Astrocyte of the cerebellum (primary cell): ENCODE measurements at places on chromosomes 5 and 9.
A peak's percentile ranks its signal among the peaks of the same experiment; 100 is the strongest.

DNA sequence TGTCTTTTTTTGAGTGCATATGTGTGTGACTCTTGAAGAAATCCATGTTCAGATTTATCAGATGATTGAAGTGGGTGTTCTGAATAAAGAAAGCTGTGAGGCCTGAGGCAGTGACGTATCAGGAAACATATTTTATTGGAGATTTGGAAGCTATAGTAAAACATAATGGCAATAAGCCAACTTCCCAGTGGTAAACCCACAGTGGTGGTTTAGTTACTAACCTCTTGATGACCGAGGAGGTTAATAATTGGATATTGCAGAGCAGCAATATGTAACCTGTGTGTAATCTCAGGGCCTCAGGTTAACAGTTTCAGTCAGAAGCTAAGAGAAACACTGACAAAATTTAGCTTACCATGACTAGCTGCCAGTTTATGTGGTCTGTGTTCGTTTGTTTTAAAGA lies 6.9 kb downstream of the RGMB start:
- DNase-seq: no peak

GRCh38 chr9:14538526-14538925 lies 154.7 kb downstream of the ZDHHC21 start:
- DNase-seq: no peak

DNA sequence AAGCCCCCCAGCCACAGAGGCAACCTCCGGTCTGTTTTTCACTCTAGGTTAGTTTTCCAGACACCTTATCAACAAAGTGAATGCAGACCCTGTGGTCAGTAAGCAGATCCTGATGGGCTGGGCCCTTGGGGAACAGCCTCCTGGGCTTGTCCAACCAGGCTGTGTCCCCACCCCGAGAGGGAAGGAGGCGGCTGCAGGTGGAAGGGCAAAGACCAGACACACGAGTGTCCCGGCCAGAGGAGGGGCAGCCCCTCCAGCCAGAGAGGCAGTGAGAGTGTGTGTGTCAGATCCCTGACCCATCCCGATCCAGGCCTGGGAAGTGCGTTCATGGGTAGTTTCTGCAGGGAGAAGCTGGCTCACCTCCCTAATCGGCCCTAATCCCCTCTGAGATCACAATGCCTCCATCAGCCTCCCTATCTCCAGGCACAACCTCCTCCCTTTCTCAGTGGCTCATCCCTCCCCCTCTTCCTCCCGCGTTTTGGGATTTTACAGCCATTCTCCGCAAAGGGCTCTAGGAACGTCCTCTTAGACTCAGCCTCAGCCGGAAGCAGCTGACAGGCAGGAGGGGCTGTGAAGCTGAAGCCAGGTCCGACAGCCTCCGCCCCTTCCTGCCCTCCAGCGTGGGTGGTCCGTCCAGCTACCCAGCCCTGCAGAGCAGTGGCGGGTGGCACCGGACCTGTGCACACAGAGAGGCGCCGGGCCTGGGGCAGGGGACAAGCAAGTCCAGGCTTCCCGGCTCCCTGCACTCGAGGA lies 9.7 kb downstream of the SLC12A7 start:
- no peak for DNase-seq

DNA sequence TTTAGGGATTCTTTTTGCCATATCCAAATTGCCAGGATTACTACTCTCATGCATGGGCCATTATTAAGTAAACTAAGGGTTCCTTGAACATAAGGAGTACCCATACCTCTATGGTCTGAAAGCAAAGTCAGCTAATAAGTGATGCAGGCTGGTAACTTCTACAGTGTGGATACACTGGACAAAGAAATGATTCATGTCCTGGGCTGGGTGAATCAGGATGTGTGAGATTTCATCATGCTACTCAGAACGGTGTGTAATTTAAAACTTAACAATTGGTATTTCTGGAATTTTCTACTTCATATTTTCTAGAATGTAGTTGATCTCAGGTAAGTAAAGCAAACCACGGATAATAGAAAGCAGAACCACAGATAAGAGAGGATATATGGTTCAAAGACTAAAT lies 428.8 kb downstream of the CHSY3 start:
- DNase-seq: peak; percentile 29

DNA sequence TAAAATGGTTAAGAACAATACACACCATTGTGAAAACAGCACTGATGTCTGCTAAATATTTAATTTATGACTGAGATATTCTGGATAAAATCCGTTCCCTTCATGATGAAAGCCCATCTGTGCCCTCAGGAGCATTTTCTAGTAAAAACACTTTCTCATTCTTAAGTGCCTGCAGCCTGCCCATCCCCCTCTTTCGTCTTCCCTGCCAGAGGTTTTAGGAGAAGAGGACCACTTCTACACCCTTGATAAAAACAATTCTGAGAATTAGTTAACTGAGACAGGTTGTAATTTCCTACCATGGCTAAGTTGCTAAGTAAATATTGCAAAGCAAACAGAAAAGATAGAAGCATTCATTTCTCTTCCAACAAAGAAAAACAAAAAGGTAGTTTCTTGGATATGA lies 272.6 kb downstream of the ATPSCKMT start:
- DNase-seq: no peak

GRCh38 chr9:109481856-109482255 lies 16.3 kb downstream of the PTPN3 start:
- no peak for DNase-seq

DNA sequence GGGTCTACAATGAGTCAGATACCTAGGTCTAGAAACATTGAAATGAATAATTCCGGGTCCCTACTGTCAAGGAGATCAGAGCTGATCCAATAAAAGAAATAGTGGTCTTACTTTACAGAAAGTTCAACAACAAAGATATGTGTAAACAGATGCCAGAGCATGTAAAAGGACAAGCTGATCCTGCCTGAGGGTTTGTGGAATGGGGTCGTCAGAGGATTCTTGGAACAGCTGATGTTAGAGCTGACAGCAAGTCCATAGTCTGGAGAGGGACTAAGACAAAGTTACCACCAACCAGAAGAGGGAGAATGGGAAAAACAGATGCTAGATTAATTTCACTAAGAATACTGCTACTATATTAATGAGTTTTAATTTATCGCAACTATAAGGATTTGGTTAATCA lies 71.5 kb downstream of the FREM1 start:
- no peak for DNase-seq

GRCh38 chr9:106350777-106351176 lies 512.2 kb upstream of the ZNF462 start:
- DNase-seq: no peak

DNA sequence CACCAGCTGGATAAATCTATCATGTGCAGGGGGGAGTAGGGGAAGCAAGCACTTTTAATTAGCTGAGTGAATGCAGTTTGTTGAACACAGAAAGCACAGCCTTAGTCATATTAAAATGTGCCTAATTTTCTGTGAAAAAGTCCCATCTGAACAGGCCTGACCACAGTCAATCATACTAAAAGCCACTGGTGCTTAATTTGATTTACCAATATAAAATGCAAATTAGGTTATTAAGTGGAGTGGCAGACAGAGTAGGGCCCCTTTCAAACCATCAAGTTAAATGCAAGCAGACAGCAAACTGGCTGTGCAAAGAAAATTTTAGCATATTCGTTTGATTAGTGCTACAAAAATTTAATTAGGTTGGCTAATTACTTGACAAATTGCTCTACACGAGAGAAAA lies 176.1 kb downstream of the ISL1 start:
- DNase-seq: no peak

GRCh38 chr5:115810761-115811160 lies 5.7 kb downstream of the CDO1 start:
- peak; percentile 63 for DNase-seq

- DNase-seq: no peak
These were observed 2.4 kb upstream of the POU4F3 start for GRCh38 chr5:146336197-146336596.

- DNase-seq: no peak
These were observed 363 bp upstream of the MAMDC2 start for GRCh38 chr9:70043285-70043684.

DNA sequence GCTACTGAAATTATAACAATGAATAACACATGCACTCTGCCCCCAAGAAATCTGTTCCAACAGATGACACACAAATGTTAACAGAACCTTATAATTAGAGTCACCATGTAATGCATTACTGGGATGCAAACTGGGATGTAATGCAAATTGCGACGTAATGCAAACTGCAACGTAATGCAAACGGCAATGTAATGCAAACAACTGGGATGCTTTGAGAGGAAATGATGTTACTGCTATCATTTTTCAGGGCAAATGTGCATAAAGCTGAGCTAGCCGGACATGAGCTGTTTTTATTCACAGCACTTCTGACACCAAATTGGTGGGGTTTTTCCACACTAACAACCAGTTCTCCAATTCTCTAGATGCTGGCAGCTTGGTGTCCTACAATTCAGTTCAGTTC lies 117.2 kb downstream of the ADAMTS16 start:
- DNase-seq: no peak

- DNase-seq: no peak
These were observed 106.2 kb upstream of the TLR4 start for GRCh38 chr9:117597977-117598376.

- DNase-seq: no peak
These were observed 711.2 kb downstream of the PTPRD start for GRCh38 chr9:9901624-9902023.

DNA sequence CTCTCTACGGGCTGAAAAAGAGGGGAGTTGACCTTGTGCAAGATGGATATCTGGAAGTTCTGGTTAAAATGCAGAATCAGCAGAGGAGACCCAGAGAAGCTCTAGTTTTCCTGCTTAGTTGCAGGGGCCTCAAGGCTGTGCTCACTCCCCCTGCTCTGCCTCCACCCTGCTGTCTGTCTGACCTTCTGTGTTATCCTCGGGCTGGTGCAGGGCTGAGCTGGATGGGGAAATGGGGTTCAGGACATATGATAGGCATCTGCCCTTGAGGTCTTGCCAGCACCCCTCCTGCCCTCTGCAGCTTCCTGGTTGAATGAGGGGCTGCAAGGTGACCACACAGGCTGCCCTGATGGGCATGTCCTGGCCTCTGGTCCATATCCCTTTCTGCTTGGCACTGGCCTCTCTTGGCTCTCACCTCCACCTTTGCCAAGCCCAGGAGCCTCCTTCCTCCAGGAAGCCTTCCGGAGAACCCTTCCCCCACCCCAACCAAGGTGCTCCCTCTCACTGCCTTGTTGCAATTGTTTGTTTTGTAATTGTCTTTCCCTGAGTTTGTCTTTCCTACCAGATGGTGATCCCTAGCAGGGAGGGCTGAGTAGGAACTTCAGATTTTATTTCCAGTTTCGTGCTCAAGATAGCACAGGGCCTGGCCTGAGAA lies 1.3 kb downstream of the TMEM268 start:
- DNase-seq: no peak

DNA sequence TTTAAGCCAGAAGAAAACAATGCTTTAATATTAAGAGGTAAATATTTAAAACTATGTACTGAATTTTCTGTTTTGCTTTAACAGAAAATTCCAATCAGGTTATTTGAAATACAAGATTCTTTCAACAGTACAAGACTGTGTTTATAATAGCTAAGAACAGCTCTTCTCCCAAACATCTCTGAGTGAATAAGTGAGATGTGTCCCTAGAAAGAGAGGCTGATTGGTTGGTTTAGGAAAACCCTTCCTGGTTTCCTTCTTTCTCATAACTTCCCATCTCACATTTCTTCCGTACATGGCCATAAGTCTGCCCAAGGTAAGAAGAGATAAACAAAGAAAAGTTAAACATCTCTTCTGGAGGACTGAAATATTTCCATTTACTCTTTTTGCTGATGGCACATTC lies 145.9 kb downstream of the FANCC start:
- DNase-seq: no peak

DNA sequence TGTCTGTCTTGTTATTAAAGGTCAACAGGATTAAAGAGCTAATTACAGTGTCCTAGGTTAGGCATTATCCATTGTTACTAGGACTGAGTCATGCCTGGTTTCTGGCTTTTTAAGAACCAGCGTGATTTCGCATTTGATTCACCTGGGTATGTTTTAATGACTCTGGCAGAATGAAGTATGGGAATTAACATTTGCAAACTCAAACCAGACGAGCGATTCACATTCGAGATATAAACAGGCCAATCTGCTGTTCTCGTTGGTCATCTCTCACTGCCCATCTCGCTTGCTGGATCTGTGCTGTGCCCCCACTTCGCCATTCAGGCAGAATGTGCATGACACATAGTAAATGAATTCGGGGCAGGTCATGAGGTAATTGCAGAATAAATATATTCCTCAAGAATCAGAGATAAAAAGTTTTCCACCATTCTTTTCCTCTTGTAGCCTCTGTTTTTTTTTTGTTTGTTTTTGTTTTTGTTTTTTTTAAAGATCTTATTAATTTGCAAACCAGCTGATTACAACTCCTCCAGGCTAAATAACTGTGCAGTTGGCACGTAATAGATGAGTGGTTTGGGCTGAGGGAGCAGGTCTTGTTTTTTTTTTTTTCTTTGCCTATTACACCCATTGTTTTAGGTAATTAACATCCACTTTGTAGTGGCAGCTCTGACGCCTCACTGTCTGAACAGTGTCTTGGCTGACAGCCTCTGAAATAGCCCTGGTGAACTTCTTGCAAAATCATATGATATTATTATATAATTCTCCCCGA lies 313.5 kb upstream of the MSX2 start:
- DNase-seq: no peak

GRCh38 chr9:38112049-38112448 lies 43.0 kb upstream of the SHB start:
- no peak for DNase-seq

GRCh38 chr9:115946530-115946929 lies 207.1 kb upstream of the PAPPA start:
- DNase-seq: no peak

DNA sequence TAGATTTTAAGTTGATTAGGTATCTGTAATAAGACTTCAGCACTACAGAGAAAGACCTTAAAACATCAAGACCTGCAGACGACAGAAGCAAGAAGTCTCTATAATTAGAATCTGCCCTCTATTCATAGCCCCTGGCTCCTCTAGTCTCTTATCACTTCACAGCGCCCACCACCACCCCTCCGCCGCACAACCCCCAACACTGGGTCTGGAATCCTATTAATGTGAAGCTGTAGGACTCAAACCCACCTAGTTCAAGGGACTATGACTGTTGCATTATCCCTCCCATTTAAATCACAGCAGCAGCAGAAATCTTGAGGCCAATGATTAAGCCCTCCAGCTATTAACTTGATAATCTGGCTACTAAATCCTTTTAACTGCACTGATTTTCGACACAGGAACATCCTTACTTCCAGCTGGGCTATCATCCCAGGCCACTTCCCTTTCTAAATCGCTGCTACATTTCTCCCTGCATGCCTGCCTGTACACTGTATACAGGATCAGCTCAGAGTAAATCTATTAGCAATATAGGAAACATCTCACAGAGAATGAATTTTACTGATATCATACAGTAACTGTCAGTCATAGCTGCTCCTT lies 159.5 kb upstream of the GRAMD2B start:
- no peak for DNase-seq

GRCh38 chr9:132472199-132472598 lies 62.2 kb downstream of the CFAP77 start:
- DNase-seq: no peak

GRCh38 chr5:107669096-107670031 lies 1.4 kb downstream of the EFNA5 start:
- no peak for DNase-seq

DNA sequence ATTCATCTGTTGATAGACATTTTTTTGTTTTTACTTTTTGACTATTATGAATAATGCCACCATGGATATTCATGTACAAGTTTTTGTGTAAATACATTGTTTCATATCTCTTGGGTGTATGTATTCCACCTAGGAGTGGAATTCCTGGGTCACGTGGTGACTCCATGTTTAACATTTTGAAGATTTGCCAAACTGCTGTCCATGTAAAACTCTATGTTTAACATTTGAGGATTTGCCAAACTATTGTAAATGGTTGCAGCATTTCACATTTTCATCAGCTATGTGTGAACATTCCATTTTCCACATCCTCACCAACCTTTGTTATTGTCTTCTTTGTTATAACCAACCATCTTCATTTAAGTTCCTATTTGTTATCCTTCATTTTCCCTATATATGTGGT lies 12.2 kb downstream of the TMEFF1 start:
- DNase-seq: no peak
